Midbrain (tissue), 1 donor: ENCODE measurements at places on chromosomes 2 and 18.

GRCh38 chr2:104050656-104051242 is 803.2 kb upstream of the POU3F3 start:
- DNase-seq: no peak

GRCh38 chr2:192544371-192544955 is 349.7 kb upstream of the TMEFF2 start:
- no peak for DNase-seq

- DNase-seq: no peak
Observed at GRCh38 chr2:43206602-43207001, 19.8 kb downstream of the ZFP36L2 start.

DNA sequence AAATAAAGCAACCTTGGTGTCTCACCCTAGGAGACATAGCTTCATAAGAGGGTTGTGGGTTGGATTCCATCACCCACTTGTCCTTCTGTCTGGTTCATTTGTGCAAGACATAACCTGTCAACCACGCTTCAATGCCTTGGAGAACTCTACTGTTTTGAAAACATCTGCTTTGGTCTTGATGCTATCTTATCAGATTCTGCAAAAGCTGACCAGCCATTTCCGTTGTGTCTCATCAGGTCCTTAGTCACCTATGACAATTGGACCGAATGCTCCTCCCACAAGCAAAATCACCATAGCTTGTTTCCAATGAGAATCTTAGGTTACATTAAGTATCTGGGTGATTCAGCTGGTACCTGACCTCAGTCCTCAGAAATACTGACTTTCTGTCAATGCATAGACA is 35.4 kb downstream of the STAT4 start:
- DNase-seq: no peak

DNA sequence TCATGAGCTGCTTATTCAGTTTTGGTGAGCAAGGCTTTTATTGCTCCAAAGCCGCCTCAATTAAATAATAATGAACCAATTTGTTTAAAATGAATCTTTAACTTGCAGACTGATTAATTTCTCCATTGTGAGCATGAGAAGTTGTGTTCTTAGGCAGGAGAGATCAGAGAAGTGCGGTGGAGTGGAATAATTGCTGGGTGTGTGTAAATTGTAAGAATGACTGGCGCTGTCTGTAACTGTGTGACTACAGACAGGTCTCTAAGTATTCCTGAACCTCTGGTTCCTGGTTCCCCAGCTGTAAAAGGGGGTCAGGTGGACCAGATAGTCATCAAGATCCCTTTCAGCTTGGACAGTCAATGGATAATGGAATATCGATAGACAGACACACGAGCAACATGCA is 98.0 kb upstream of the EFEMP1 start:
- DNase-seq: no peak

DNA sequence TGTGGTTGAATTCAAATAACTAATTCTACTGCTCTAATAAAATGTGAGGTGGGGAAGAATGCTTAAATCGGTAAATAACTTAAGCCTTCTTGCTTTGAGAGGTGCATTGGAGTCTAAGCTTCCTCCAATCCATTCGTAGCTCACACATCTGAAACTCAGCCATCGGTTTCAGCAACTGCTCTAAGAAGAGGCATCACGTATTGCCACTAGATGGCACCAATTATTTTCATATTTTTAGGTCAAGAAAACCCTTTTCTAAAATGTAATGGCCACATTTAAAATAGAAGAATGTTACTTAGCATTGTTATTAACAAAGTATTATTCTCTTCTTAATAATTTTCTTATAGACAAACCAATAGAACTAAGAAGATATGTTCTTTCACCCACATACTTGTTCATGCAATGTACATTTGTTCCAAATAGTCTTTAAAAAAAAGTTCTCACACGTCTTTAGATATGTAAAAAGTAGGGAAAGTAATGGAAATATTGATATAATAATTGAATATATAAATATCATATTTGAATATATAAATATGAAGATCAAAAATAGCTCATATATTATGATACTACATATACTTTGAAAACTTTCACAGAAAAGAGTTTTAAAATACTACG is 229.8 kb downstream of the CCDC178 start:
- DNase-seq: peak; percentile 27

- no peak for DNase-seq
Observed at GRCh38 chr2:85439986-85440385, 21.5 kb downstream of the SH2D6 start.

GRCh38 chr2:168632709-168633121 is 169.7 kb upstream of the NOSTRIN start:
- no peak for DNase-seq

DNA sequence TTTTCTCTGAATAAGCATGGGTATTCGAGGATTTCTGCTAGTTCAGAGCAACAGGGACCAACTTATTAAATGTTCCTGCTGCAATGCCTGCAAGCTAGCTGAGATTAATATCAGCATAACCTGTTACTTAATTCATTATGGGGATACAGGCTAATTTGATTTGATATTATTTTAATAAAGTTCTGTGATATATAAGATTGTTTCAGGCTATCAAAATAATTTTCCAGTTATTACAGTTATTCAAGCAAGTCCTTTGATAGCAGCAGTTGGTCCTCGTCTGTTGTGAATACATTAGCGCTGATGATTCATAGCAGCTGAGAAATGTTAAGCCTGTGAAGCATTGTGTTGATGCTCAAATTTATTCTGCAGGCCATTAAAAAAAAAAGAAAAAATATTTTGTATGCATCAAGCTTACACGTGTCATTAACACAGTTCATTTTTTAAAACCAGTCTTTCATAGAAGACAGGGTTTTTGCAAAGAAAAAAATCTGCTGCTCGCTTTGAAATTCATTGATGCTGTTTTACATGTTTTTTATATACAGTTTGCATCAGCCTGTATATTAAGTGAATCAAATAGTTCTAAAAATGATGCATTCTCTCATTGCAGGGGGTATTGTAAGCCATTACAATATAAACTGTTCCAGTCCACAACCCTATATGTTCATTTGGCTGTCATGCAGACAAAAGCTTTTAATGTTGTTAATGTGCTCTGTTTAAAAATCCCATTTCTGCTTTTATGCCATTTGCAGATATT is 482.5 kb downstream of the BCL11A start:
- no peak for DNase-seq

- no peak for DNase-seq
Observed at GRCh38 chr2:53854678-53855077, 5.1 kb downstream of the GPR75 start.

DNA sequence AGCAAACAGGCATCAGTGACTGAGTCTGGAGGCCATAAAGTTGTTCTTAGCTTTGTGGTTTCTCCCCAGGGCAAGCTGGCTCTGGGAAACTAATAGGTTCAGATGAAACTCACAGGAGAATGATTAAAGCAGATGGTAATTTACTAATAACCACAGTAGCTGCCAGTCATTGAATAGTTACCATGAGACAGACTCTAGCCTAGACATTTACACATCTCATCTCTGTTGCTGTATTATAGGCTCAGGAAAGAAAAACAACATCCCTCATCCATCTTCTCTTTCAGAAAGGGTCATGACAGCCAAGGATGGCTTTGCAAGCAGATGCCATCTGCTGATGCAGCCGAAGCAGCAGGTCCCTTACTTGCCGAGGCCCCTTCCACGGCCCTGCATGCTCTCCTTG is 314.0 kb upstream of the ID2 start:
- DNase-seq: no peak
